ENCODE measurements at places on chromosomes 5 and 9.
A peak's percentile ranks its signal among the peaks of the same experiment; 100 is the strongest.

- no peak for DNase-seq
These were observed 18.5 kb downstream of the NINJ1 start for GRCh38 chr9:93115486-93116071.

DNA sequence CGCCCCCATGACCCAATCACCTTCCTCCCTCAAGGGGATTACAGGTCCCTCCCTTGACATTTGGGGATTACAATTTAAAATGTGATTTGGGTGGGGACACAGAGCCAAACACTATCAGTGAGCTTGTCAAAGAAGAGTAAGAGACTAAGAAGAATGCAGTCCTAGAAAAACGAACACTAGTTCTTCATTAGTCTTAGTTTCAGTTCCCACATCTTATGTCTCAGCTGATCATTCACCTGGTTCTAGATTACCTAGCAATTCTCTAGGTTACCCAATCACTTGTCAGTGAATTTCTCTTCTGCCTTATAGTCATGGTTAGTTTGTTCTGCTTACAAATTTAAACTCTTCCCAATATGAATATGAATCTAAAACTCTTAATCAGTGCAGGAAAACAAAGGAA lies 251.5 kb downstream of the COX7C start:
- no peak for DNase-seq

DNA sequence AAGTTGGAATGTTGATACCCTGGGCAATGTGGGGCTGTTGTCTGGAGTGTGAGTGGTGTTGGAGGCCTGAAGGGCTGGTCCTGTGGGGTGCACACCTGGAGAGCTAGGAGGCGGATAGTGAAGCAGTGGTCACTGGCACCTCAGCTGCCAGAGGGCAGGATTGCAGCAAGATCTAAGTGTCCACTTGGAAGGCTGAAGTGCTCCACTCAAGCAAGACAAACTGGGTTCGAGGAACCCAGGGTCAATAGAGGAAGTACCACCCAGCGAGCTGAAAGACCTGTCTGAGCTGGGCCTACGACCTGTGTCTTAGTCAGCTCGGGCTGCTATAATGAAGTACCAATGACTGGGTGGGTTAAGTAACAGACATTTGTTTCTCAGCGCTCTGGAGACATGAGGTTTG lies 39.7 kb upstream of the TJP2 start:
- no peak for DNase-seq

DNA sequence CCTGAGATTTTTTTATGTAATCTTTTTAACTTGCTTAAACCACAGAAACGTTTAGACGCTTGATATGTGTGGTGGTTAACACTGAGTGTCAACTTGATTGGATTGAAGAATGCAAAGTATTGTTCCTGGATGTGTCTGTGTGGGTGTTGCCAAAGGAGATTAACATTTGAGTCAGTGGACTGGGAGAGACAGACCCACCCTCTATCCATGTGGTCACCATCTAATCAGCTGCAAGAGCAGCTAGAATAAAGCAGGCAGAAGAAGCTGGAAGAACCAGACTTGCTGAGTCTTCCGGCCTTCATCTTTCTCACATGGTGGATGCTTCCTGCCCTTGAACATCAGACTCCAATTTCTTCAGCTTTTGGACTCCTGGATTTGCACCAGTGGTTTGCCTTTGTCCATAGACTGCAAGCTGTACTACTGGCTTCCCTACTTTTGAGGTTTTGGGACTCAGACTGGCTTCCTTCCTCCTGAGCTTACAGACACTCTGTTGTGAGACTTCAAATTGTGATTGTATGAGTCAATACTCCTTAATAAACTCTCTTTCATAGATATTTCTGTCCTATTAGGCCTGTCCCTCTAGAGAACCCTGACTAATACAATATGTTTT lies 816.0 kb upstream of the CDH9 start:
- DNase-seq, result no peak

GRCh38 chr5:74112372-74113195 lies 486.6 kb downstream of the ARHGEF28 start:
- no peak for DNase-seq

GRCh38 chr5:133844836-133845235 lies 123.6 kb downstream of the C5orf15 start:
- no peak for DNase-seq

- peak; percentile 63 for DNase-seq
These were observed 69.1 kb downstream of the ADAMTS2 start for GRCh38 chr5:179275941-179276837.

- DNase-seq, result no peak
These were observed 383.3 kb downstream of the OSTF1 start for GRCh38 chr9:75471549-75472114.

DNA sequence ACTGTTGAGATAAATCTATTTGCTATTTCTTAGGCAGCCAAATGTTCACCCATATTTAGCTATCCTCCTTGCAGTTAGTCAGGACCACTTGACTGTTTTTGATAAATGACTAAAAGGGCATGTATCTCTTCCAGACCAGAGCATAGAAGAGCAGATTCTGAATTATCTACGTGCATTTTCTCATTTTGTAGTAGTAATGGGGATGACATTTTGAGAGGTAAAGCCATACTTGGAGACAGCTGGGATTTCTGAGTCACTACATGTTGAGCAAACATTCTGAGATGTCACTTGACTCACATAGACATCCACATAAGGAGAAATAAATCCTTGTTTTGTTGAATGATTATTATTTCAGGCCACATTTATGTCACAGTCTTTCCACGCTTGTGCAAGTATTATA lies 297.6 kb downstream of the CDH10 start:
- no peak for DNase-seq

DNA sequence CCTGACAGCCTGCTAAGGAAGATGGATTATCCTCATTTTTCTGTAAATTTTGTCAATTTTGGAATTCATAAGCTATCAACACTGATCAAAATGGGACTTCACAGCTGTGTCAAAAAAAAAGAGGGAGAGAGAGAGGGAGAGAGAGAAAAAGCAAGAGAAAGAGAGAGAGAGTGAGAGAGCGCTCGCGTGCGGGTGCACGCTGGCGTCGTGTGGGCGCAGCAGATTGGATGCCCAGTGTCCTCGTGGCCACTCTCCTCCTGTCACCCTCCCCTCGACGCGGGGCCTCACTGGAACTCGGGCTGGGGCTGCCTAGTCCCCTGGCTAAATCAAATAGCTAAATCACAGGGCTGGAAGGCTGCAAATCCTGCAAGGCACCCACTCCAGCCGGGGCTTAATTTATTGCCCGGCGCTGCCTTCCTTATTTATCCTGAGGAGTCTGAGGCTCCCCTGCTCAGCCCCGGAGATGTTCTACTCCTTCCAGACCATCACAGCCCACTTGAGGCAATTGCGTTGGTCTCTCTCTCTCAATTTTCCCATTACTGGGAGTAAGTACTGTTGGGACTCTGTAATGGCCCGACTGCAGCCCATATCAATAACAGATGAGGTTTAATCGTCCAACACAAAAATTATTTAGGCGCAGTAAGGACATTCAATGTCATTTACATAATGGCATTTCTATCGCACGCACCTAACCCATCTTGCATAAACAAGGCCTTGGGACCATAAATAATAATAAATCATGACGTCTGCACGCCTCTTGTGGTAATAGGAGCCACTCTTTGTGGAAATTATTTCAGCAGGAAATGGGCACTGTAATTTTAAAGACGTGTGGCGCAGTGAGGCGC lies 94.2 kb downstream of the PAX5 start:
- DNase-seq, result no peak

DNA sequence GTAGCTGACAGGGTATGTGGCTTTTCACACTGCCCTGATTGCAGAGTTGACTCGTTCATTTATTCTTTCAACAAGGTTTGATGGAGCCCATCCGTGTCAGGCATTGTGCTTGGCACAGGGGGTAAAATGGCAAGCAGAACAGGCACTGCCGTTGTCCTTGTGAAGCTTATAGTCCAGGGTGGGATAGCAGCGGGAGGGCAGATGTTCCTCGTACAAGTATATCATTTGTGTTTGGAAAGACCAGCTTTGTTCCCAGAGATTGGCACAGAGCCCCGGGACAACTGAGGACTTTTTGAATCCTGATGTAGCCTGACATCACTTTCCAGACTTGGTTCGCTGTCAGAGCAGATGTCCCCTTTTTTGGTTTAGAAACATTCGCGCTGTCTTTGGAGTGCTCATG lies 50.9 kb downstream of the MVB12B start:
- DNase-seq, result no peak
